ENCODE measurements at places on chromosomes 3 and 15. TPM values are rescaled to one million over a fixed set of nuclear protein-coding genes. Genes with fewer than 3 reads are reported as not detected.

Gene ATP13A5
- not detected for total RNA-seq

Gene HCLS1
- total RNA-seq, result 259 TPM

Gene PLXND1
- total RNA-seq, result 4.1 TPM

Gene FAM81A
- not detected for total RNA-seq

Gene FANCD2OS
- total RNA-seq, result not detected

Gene VIPR1
- 5.6 TPM for total RNA-seq

Gene DVL3
- 42.6 TPM for total RNA-seq

Gene B4GALT4
- 25.2 TPM for total RNA-seq

Gene IQCH
- 3.6 TPM for total RNA-seq

Gene SLC22A13
- 1.2 TPM for total RNA-seq

Gene CELSR3
- total RNA-seq, result 17.4 TPM

Gene C3orf85
- total RNA-seq, result not detected

Gene DNAH12
- total RNA-seq, result 0.26 TPM

Measured in activated T-cell treated with anti-CD3 and anti-CD28 coated beads, Interleukin-2, amount 50 U/mL, for 72 hours (primary cell).